NCI-H345 (cell line): ENCODE measurements at places on chromosomes 6 and 20.

- DNase-seq: no peak
These were observed 132.3 kb upstream of the SULF2 start for GRCh38 chr20:47917549-47918070.

- no peak for DNase-seq
These were observed 89.8 kb upstream of the ATXN1 start for GRCh38 chr6:16851044-16851540.

DNA sequence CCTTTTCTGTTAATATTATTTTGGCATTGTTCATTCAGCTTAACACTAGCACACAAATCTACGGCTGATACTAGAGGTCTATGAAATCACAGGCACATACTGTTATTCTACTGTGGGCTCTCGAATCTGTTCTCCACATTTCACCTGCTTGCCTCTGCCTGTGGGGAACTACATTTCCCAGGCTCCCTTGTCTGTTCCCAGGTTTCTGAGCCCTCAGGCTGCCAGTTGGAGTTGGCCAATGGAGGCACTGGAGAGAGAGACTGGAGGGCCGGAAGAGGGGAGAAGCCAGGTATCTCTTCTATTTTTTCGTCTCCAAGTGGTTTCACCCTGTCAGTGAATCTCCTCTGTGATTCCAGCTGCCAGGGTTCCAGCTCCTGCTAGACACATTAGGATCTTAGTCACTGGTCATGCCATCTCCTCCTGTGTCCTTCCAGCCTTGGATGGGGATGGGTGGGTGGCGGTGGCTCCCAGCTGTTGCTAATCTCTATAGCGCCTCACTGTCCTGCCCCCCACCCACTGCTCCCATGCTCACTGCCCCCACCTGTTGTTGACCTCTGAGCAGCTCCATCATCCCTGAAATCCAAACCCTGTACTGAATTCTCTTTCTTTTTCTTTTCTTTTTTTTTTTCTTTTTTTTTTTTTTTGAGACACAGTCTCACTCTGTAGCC lies 188.2 kb downstream of the LRFN2 start:
- DNase-seq: peak; percentile 15

GRCh38 chr6:148422085-148422484 lies 79.4 kb downstream of the SASH1 start:
- DNase-seq: no peak

DNA sequence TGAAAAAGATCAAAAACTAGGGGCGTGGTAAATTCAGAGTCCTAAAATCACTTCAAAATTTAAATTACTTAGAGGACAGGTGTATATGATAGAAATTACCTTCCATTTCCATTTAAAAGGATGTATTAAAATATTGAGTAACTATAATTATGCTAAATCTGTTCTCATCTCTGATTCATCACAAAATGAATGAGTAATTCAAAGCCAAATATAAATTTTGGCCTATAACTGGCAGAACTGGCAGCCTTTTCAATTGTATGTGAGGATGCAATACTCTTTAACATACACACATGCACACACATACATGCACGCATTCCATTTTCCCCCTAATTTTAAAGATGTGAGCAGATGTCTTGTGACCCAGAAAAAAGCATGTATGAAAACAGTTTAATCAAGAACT lies 194.6 kb downstream of the EPM2A start:
- DNase-seq: no peak
